Activated CD4-positive, alpha-beta T cell treated with anti-CD3 and anti-CD28 coated beads for 1 hour (primary cell): ENCODE measurements at places on chromosomes 13 and 19.

- DNase-seq, result no peak
These were observed 17.5 kb upstream of the FLT3 start for GRCh38 chr13:28117689-28118377.

- no peak for DNase-seq
These were observed 170.2 kb downstream of the FOXO1 start for GRCh38 chr13:40496035-40496810.

DNA sequence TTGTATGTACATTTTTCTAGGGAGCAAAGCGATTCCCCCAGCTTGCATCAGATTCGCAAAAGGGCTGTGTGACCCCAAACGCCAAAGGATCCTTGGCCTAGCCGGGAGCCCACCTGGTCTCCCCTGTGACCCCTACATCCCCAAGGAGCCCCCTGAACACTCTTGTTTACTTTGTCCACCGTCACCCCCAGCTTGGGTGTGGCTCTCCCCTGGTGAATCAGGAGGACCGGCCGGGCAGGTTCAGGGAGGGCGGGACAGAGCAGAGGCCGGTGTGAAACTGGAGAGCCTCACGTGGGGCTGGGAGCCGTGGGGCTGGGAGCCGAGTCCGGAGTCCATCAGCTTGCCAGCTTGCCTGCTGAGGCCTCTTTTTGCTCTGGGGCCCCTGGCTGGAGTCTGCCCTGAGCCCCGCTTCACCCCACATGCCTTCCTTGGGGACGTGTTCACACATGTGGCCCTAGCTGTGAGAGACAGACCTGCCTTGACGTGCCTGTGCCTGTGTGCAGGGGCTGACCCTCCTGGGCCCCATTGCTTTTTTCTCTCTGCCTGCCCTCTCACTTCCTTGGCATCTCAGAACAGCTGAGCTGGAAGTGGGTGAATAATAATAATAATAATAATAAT, 2.0 kb downstream of the ITPKC start:
- no peak for DNase-seq

DNA sequence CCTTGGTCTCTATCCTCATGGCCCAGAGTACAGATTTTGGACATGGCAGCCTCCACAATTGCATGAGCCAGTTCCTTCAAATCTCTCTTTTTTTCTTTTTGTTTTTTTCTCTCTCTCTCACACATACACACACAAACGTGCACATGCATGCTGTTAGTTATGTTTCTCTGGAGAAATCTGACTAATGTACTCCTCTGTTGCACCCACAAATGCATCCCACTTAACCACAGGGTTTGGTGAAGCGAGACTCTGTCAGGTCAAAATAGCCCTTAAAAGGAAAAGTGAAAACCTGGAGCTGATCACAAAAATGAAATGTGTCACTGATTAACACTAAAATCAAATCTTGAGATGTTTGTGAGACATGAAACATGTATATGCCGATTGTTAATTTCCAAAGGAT, 374.6 kb upstream of the ARGLU1 start:
- no peak for DNase-seq

- no peak for DNase-seq
These were observed 68.9 kb upstream of the TDRD3 start for GRCh38 chr13:60328073-60328472.

DNA sequence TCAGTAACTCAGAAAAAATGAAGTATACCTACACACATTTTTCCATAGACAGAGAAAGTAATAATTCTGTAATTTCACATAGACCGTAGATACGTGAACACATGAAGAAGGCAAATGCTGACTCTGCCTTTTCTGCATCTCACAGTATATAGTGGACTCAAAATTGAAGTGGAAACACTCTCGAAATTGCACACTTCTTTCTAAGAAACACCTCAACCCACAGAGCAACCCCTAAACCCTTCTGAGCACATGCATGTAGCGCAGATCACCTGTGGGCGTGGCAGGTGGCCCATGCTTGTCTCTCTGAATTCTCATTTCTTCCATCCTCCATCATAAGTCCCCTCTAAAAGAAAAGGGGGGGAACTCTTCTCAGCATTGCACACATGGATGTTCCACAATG, 34.7 kb downstream of the COL4A1 start:
- DNase-seq, result no peak

- no peak for DNase-seq
These were observed 2.8 kb downstream of the ZIC5 start for GRCh38 chr13:99968521-99969452.

DNA sequence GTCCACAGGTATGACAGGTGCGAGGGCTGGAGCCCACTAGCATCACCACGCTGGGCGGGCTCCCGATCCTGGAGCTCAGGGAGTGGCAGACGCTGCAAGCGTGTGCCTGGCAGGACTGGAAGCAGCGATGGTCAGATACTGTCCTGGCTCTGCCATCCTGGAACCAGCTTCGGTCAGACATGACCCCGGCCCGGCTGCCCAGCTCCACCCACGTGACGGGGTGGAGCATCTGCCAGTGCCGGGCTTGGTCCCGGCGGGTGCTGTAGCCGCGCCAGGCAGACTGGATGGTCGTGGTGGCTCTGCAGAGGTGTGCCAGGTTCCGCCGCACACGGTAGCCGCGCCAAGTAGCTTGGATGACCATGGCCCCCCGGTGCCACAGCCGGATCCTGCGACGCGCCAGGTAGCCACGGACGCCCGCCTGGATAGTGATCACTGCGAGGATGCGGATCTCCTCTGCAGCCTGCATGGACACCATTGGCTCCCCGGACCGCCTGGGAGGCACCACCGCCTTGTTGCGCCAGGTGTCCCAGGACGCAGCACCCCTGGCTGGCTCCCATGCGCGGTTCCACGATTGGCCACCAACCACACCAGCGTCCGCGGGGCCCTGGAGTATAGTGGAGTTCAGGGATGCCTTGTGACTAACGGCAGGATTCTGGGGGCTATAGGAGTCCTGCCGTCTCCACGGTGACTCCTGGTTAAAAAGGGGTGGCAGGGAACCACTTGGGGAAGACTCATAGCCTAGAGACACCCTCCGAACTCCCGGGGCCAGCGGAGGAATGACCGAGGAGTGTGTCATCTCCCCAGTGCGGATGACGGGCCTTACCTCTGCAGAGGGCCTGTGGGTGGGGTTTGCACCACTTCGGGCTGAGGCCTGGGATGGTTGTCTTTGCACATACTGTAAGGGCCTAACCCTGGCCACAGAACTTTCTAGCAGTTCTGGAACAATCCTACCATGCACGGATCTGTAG, 16.5 kb downstream of the IQCN start:
- DNase-seq, result no peak

DNA sequence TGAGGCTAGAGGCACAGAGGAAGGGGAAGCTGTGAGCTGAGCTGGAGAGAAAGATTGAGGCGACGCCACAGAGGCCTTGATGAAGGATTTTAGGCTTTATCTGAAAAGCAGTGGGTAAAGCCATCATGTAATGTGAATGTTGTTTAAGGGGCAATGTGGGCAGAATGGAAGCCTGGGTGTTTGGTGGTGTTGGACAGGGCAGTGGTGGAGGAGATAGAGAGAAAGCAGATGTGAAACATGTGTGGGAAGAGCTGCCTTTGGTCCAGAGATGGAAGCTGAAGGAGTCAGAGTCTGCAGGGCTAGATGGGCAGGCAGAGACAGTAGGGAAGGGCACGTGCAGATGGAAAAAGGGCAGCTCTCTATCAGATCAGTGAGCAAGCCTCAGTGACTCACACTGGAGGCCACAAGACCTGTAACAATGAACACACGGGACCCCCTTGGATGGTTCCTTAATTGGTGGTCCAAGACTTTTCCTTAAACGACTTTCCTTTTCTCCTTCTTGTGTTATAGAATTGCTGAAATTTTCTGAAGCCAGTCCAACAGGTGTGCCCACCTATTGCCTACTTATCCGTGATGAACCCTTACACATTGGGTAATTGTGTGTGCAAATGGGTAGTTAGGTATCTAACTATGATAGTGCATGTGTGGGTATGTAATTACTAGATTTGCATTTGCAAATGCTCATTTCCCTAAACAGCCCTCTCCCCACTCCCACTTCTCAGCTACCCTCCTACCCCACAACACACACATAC, 21.7 kb downstream of the ZNF536 start:
- DNase-seq, result no peak

GRCh38 chr19:18424890-18425514, 5.8 kb downstream of the SSBP4 start:
- no peak for DNase-seq

GRCh38 chr13:50672025-50672424, 171.5 kb downstream of the DLEU7 start:
- DNase-seq, result no peak

- no peak for DNase-seq
These were observed 29.2 kb downstream of the CLEC4M start for GRCh38 chr19:7792281-7792680.

DNA sequence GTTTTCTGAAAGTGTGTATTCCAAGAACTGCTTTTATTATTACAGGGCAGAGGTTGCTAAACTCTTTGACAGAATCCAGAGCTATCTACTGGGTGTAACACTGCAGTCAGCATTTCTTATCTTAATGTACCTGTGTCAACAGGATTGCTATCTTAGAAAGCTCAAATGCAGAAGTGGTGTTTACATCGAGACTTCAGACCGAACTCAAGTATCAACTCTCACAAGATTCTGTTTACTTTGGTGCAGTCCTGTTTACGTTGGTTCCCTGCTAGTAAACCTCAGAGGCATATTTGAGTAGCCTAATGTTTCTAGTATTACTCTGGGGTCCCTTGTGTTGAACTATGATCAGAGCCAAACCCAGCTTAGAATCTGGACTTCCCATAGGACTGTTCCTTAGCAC, 20.5 kb downstream of the SLC15A1 start:
- no peak for DNase-seq

DNA sequence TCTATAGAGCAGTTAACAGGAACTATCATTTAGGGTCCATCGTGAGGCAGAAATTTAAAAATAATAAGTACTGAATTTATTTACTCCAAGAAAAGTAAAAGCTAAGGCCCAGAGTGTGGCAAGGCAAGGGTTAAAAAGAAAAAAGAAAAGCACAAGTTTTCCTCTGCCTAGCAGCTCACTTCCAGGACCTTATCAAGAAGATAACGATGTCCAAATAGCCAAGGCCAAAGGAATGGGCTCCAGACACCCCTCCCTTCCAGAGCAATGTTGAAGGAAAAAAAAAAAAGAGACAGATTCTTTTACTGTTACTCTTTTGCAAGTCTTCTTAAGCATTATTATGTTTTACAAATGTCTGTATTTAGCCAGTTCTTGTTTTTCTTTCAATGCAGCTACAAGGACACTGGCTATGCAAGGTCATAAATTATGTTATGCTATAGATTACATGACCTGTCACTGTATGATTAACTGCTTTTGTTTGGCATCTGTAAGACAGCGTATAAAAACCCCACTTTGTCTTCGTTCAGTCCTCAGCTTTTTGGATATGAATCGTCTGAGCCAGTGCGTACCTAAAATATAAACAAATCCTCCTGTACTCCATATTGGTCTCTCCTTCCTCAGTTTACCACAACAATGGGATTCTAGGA, 2.9 kb upstream of the ZNF700 start:
- DNase-seq, result no peak

- peak; percentile 78 for DNase-seq
These were observed 4.8 kb downstream of the IER2 start for GRCh38 chr19:13154911-13155471.

DNA sequence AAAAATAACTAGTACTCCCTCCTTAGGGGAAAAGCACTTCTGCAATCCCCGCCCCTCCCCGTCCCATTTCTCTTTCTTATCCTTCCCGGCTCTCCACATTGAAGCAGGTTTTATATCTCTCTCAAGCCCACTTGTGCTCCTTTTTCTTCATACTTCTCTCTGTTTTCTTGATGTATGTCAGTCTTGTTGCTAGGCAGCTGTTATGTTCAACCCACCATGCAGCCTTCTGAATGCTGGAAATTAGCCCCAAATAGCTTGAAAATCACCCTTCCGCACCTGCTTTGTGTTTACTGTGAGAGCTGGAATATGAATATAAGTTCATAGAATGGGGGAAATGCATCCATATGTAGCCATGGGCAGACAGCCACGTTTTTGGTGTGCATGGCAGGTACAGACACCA, 461.4 kb downstream of the MYO16 start:
- DNase-seq, result no peak

- DNase-seq, result no peak
These were observed 22.1 kb downstream of the UPF1 start for GRCh38 chr19:18853755-18854427.

DNA sequence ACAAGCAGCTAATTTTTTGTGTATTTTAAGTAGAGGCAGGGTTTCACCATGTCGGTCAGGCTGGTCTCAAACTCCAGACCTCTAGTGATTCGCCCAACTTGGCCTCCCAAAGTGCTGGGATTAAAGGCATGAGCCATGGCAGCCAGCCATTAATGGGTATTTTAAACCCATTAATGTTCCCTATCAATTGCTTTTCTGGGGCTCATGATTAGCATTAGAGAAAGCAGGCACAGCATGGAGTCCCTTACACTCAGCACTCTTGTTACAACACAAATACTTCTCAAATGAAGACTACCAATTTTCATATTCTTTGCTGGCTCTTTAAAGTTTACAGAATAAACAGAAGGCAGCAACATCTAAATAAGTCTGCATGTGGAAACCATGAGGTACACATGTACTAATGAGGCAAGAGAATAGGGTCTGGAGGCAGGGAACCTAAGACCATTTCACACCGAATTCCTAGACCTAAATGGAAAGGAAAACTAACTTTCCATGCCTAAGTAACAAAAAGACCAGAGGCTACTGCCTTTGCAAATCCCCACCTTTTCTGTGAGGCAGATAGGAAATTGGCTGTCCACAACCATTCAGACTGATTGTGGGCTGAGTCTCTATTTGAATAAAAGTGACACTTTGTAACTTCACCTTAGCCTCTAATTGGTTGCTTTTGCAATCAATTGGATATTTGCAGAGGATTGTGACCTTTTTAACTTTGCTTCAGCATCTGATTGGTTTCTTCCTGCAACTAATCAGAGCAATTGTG, 21.2 kb downstream of the ZNF675 start:
- no peak for DNase-seq

GRCh38 chr13:98476106-98476505, 100.8 kb downstream of the STK24 start:
- no peak for DNase-seq

GRCh38 chr19:1360818-1361461, 22.8 kb upstream of the NDUFS7 start:
- no peak for DNase-seq

DNA sequence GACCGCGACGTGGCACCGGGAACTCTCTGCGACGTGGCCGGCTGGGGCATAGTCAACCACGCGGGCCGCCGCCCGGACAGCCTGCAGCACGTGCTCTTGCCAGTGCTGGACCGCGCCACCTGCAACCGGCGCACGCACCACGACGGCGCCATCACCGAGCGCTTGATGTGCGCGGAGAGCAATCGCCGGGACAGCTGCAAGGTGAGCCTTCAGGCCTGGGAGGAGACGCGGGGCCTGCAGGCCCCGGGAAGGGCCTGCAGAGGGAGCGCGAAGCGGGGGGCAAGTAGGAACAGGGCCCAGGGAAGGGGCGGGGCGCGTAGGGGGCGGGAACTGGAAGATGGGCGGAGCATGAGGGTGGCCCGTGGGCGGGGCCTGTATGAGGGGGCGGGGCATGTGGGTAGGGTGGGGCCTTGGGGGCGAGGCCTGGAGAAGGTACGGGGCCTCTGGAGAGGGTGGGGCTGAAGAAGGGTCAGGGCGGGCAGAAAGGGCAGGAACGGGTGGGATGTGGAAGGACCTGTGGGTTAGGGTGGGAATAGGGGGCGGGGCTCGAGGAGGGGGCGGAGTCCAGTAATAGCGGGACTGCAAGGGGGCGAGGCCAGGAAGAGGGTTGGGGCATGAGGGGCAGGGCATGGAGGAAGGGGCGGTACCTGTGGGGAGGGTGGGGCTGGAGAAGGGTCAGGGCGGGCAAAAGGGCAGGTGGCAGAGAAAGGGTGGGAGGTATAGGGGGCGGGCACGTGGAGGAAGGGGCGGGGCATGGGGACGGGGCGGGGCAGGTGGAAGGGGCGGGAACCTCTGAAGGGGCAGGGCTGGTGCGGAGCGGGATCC, 2.5 kb downstream of the CFD start:
- DNase-seq, result peak; percentile 49

- no peak for DNase-seq
These were observed 12.4 kb downstream of the ZIC2 start for GRCh38 chr13:99993660-99994637.
